Amniotic stem cell (primary cell): ENCODE measurements at places on chromosomes 13 and 19.

GRCh38 chr19:58212336-58213074 is 16.2 kb upstream of the ZNF544 start:
- no peak for DNase-seq

DNA sequence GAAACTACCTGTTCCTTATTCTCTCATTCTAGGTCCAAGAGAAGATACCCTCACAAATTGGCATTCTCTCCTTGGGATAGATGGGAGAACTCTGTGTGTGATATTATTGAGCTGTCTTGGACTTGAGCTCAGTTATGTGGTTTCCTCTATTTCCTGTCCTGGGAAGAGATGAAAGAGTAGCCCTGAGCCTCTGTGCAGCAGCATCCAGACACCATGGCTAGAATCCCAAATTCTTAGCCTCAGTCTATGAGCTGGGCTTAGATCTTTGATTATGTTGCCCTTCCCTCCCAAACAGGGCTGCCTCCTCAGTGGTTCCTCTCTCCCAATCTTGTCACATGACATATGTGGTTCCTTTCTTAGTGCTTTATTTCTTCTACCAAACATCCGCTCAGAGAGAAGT is 290.7 kb downstream of the SPRY2 start:
- DNase-seq, result no peak

DNA sequence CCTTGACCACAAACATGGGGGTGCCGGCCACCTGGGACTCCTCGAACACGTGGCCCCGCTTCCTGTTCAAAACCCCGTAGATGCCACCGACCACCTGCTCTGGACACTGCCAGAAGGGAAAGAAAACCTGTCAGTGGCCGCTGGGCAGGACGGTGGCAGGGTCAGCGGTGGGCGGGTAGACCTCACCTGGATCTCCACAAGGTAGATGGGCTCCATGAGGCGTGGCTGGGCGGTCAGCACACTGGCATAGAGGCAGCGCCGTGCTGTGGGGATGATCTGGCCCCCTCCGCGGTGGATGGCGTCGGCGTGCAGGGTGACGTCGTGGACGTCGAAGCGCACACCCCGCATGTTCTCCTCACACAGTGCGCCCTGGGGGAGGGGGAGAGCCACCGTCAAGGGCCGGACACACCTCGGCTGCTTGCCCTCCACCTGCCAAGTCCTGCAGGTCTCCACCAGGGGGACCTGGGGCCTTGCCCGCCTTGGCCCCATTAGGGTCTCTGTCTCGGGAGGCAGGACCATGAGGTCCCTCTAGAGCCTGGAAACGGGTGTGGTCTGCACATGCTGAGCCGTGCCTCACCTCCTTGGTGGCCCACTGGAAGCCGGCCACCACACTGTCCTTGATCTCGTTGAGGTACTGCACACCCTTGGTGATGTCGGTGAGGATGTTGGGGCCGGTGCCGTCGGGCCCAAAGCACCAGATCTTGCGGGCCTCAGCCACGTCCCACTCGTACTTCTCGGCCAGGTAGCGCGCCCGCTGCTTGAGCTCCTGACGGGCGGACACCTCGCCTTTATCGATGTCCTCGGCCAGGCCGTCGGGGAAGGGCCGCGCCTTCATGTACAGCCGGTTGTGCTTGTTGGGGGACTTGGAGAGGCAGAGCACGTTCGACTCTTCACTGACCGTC is 6.6 kb upstream of the DAPK3 start:
- no peak for DNase-seq

DNA sequence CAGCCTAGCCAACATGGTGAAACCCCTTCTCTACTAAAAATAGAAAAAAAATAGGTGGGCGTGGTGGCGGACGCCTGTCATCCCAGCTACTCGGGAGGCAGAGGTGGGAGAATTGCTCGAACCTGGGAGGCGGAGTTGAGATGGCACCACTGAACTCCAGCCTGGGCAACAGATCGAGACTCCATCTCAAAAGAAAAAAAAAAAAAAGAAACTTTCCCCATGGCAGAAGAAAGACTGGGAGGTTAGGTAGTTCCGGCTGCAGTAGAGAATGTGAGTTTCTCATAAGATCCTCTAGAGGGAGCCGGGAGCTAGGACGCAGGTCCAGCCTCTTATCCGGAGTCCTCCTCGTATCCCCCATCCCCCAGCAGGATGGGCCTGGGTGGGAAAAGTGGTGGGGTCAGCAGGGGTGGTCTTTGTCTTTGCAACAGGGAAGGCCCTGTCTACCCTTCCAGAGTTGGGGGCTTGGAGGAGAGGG is 13.2 kb upstream of the CREB3L3 start:
- DNase-seq, result peak; percentile 33

GRCh38 chr13:99507986-99508385 is 6.7 kb downstream of the TM9SF2 start:
- DNase-seq, result no peak

DNA sequence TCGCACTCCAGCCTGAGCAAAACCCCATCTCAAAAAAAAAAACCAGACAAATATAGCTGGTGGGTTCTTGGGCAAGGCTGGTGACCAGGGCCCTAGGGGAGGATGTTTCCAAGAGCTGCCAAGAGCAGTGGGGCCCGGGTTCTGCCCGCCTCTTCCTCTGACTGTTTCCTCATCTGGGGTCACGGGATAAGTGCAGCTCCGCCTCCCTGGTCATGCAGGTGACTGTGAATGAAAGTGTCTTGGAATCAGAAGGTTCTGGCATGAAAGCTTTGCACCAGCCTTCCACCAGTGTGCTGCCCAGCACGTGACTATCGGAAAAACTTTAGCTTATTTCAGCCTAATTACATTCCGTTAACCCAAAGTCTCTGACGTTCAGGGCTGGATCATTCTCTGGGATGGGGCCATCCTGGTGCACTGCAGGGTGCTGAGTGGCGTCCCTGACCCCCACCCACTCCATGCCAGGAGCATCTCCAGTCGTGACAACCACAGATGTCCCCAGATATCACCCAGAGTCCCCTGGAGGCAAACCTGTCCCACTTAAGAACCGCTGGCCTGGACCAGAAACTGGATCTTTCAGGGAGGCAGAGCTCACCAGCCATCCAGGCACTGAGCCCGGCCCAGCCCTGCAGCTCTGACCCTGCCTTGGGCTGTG is 85.6 kb downstream of the GNG7 start:
- DNase-seq, result no peak

- peak; percentile 38 for DNase-seq
Observed at GRCh38 chr13:29859971-29860370, 9.6 kb upstream of the UBL3 start.

- no peak for DNase-seq
Observed at GRCh38 chr19:49908480-49909420, 12.1 kb upstream of the IL4I1 start.

DNA sequence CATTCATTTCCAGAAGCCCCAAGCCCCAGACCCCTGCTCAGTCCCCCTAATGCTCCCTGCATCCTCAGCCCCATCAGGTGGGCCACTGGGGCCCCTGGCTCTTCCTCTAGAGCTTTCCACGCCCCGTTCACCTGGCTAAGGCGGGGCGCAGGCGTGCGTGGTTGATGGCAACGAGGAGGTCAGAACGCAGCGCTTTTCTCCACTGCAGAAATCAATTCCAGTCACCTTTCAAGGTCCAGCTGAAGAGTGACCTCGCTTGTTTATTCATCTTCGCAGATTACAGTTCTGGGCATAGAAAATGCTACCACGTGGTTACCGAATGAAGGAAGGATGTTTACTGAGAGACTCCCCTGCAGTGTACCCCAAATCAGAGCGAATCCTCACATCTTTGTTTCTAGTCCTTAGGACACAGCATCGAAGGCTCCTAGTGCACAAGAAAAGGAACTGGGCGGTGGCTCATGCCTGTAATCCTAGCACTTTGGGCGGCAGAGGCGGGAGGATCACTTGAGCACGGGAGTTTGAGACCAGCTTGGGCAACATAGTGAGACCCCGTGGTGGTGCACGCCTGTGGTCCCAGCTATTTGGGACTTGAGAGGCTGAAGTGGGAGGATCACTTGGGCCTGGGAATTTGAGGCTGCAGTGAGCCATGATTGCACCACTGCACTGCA is 828 bp upstream of the PBX4 start:
- DNase-seq, result no peak

- peak; percentile 77 for DNase-seq
Observed at GRCh38 chr19:40831502-40832430, 18.5 kb downstream of the CYP2A6 start.

DNA sequence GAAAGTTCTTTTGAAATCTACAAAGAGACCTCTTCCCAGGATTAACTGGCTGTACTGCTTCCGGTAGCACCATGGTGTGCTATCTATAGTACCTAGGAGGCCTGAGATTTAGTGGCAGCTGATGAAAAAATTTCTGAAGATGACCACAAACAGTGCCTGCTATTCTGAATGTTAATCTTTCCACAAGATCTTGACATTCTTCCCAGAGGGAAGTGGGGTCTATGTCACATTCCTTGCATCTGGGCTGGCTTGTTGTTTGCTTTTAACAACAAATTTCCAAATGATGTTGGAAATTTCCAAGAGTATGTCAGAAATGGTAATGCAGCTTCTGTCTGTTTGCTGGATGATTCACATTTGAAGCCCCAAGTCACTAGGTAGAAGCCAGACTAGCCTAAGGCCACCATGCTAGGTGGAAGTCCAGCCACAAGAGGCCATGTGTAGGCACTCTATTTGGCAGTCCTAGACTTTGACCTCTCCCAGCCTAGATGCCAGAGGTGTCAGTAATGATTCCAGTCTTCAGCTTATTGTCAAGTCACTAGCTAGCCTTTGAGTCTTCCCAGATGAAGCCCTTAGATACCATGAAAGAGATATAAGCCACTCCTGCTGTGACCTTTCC is 22.1 kb downstream of the SPART start:
- DNase-seq, result no peak

- no peak for DNase-seq
Observed at GRCh38 chr13:53357582-53357981, 329.0 kb downstream of the OLFM4 start.

GRCh38 chr13:94706101-94706842 is 6.1 kb downstream of the SOX21 start:
- no peak for DNase-seq

DNA sequence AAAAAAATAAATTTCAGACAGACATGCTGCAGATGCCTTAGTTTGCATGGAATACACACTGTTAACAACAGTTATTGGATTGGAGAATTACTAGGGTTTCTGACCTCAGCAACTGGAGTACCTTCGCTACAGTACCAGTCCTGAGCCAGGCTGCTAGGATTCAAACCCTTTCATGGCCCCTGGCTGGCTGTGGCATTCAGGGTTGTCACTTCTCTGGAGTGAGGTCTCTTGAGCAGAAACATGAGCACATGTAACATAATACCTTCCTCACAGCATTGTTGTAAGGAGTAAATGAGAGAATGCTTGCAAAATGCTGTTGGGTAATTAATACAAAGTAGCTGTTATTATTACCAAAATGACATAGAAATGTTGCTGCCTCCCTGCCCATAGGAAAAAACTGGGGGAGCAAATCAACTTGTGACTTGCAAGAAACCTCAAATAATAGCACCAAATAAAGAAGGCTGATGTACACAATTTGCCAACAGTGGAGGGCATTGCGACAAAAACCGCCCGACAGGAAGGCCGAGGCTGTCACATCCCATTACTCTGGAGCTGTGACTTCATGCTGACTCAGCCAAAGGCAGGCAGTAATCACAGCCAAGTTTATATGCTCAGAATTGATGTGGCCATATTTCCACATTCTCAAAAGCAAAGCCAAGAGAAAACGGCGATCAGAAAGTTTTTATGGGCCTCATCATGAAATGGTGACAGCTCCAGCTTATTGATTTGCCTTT is 100.4 kb downstream of the RFC3 start:
- peak; percentile 64 for DNase-seq

GRCh38 chr13:50340146-50340545 is 324.9 kb downstream of the KCNRG start:
- no peak for DNase-seq

GRCh38 chr13:38947054-38947453 is 43.6 kb downstream of the STOML3 start:
- no peak for DNase-seq

GRCh38 chr13:63305641-63306133 is 1890.0 kb upstream of the PCDH20 start:
- no peak for DNase-seq

- DNase-seq, result no peak
Observed at GRCh38 chr19:23762884-23763711, 4.4 kb upstream of the ZNF681 start.

GRCh38 chr19:45113628-45114027 is 20.6 kb downstream of the PPP1R37 start:
- DNase-seq, result no peak

GRCh38 chr19:12723641-12724426 is at the start of gene TNPO2:
TSS of gene TNPO2 (minus strand) at chr19:12723932. CDS start at chr19:12720977, 2,955 bp downstream.
- no peak for DNase-seq

GRCh38 chr13:65889368-65889767 is 1340.8 kb downstream of the PCDH9 start:
- DNase-seq, result no peak

- DNase-seq, result no peak
Observed at GRCh38 chr13:27476943-27477703, 26.8 kb upstream of the MTIF3 start.

GRCh38 chr19:4713384-4713951 is 10.2 kb downstream of the DPP9 start:
- peak; percentile 93 for DNase-seq

DNA sequence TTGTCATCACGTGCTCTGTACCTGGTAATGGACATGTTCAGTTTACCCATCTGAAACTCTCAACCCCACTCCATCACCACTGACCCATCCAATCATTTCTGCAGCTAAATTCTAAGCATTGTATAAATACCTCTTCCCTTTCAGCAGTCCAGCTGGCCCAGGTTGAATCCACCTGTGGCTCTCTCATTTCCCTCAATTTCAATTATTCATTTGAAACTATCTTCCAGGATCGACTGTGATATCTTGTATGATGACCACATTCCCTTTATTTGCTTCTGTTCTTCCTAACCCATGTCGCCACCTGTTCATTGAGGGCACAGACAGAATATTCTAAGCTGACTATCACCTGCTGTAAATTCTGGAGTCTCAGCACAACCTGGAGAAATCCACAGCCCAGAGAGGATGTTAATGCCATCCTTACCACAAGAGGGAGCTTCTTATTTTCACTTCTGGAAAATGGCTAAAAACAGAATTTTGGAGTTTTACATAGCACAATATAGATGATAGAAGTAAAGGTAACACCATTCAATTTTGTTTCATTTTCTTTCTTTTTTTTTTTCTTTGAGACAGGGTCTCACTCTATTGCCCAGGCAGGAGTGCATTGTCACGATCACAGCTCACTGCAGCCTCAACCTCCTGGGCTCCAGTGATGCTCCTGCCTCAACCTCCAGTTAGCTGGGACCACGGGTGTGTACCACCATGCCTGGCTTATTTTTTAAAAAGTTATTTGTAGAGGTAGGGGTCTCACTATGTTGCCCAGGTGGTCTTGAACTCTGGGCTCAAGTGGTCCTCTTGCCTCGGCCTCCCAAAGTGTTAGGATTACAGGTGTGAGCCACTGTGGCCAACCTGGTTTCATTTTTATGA is 38.6 kb downstream of the ZNF823 start:
- peak; percentile 15 for DNase-seq

DNA sequence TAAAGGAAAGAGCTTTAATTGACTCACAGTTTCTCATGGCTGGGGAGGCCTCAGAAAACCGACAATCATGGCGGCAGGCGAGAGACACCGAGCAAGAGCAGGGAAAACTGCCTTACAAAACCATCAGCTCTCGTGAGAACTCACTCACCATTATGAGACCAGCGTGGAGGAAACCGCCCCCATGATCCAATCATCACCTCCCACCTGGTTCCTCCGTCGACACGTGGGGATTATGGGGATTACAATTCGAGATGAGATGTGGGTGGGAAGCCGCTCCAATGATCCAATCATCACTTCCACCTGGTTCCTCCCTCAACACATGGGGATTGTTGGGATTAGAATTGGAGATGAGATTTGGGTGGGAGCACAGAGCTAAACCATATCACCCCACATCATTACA is 293.9 kb downstream of the ABCC4 start:
- DNase-seq, result no peak

GRCh38 chr19:33416307-33417215 is 43.1 kb downstream of the CEBPG start:
- DNase-seq, result peak; percentile 30
